Activated naive CD4-positive, alpha-beta T cell treated with Interleukin-2 at 50 U/mL for 16 hours (primary cell): ENCODE measurements at places on chromosomes 11 and 22.
A peak's percentile ranks its signal among the peaks of the same experiment; 100 is the strongest.

GRCh38 chr11:4482445-4482844 lies at the start of gene OR52K1:
Gene OR52K1, plus strand, starts transcription at chr11:4482646. Its CDS starts 6,255 bp downstream, at chr11:4488901.
- DNase-seq, result no peak

- no peak for DNase-seq
Measured at GRCh38 chr22:21051831-21052400, 6.2 kb downstream of the LRRC74B start.

DNA sequence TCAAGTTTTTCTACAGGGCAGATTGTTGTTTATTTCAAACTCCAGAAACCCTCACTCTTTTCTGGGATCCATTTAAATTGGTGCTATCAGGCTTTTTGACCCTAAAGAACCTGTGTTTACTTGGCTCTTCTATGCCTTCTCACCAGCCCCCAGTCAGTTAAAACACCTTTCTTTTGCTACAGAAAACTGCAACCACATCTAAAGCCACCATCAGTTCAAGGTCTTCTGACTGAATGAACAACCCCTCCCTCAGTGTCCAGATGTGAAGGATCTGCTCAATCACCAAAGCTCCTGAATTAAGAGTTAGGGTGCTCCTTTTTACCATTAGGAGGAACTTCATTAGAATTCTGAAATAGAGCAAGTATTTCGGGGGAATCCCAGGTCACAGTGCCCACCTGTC lies 7.0 kb upstream of the GLYATL1B start:
- no peak for DNase-seq

DNA sequence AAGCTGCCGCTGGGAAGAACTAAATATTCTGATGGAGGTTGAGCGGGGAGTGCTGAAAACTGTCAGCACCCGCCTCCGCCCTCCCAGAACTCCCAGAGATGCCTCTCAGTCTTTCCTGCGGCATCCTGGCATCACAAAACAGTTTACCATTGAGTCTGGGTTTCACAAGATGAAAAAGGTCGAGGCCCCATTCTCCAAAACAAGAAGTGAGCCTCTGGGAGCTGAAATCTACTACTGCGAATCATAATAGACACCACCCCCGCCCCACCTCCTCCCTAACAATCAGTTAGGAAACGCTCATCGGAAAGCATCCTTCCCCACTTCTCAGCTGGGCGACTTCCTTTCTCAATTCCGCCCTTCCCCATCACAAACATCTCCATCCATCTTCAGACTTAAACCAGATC lies 1.0 kb downstream of the SUN2 start:
- peak; percentile 45 for DNase-seq

GRCh38 chr11:134017511-134018430 lies 51.1 kb upstream of the JAM3 start:
- no peak for DNase-seq

GRCh38 chr22:29883775-29884097 lies 762 bp downstream of the MTMR3 start:
- DNase-seq, result no peak

DNA sequence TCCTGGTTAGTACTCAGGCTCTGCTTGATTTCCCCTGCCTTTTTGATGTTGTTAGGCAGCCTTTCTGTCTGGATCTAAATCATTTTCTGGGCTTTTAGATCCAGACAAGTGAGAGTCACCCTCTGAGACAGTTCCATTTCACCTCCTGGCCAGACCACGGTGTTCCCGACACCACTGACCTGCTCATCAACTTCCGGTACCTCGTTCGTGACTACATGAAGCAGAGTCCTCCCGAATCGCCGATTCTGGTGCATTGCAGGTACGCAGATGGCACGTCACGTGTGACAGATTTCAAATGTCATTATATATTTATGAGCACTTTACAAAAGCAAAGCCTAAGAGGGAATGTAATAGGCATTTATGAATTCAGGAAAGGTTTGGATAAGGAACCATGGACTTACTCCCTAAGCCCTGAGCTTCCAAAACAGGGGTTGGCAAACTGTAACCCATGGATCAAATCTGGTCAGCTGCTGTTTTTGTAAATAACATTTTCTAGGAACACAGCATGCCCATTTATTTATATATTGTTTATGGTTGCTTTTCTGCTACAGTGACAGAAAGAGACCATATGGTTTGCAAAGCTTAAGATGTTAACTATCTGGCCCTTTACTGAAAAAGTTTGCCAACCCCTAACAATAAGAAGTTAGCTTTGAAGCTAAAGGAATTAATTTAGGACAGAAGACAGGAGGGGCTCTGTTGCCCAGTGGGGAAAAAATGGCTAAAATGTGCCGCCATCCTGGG lies 53.1 kb upstream of the OR4B1 start:
- no peak for DNase-seq

DNA sequence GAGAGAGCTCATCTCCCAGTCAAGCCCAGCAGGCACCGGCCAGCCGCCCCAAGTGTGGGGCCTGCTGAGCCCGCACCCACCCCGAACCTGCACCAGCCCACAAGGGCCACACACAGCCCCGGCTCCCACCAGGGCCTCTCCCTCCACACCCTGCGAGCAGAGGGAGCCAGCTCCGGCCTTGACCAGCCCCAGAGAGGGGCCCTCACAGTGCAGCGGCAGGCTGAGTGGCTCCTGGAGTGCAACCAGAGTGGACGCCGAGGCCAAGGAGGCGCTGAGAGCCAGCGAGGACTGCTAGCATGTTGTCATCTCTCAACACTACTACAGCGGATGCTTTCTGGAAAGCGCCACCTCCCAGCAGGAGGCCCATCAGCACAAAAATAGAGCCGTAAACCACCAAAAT lies 10.9 kb downstream of the DEFB108B start:
- DNase-seq, result no peak

DNA sequence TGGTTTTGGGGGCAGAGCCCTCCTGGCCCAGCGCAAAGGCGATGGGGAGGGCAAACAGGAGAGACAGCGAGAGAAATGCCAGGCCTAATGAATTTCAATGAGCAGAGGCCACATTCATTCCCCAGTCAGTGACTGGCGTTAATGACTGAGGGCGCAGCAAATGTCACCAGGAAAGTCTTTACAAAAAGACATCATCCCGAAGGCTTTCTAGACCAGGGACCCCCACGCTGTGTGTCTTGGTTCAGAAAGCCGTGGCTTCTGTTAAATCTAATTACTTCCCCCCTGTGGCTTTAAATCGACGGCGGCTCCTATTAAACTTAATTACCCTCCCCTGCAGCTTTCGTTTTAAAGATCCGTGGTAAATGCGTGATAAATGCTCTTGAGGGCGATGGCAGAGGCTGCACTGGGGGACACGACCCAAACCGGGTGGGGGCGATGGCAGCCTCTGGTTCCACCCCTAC lies 1.6 kb upstream of the FGF19 start:
- DNase-seq, result no peak

- DNase-seq, result no peak
Measured at GRCh38 chr11:76348348-76348747, 32.6 kb downstream of the THAP12 start.

DNA sequence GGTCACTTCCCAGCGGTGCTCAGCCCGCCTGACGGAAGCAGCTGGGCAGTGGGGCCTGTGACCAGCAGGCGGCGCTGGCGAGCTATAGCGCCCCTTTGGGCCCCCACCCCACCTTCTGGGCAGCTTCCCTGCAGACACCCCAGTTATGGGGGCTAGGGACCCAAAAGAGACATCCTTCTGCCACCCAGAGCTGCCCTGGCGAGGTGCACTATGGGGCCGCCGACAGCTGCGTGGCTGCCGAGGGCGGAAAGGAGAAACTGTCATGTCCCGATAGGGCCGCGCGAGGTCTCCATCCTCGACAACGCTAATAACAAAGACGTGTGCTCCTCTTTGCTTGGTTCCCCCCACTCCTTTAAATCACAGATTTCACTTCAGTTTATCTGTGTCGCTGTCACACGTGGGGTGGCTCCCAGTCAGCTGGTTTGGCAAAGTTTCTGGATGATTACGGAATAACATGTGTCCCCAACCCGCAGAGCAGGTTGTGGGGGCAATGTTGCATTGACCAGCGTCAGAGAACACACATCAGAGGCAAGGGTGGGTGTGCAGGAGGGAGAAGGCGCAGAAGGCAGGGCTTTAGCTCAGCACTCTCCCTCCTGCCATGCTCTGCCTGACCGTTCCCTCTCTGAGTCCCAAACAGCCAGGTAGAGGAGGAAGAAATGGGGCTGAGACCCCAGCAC lies 673 bp upstream of the MYO7A start:
- peak; percentile 61 for DNase-seq

DNA sequence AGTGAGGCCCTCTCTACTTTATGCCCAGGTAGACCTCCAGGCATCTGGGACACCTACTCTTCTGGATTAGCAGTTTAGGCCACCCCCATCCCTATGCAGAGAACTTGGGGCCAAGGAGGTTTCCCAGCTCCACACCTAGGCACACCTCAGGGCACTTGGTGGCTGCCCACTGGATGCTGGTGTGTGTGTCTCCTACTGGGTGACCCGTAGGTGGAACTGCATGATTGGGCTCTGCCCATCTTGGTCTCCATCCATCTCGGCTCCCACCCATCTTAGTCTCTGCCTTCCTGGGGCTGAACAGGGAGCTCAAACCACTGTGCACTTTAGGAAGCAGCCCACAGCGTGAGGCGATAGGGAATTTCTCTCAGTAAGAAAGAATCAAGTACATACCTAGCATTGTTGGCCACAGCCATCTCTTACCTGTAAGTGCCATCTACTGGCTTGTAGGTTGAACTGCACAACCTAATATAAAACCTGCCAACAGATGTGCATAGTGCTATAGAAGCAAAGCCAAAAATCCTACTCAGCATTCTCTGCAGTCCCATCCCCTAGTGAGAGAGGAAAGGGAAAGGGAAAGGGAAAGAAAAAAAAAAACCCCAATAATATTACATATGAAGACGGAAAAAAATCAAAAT lies 61.6 kb upstream of the PTPN5 start:
- no peak for DNase-seq

DNA sequence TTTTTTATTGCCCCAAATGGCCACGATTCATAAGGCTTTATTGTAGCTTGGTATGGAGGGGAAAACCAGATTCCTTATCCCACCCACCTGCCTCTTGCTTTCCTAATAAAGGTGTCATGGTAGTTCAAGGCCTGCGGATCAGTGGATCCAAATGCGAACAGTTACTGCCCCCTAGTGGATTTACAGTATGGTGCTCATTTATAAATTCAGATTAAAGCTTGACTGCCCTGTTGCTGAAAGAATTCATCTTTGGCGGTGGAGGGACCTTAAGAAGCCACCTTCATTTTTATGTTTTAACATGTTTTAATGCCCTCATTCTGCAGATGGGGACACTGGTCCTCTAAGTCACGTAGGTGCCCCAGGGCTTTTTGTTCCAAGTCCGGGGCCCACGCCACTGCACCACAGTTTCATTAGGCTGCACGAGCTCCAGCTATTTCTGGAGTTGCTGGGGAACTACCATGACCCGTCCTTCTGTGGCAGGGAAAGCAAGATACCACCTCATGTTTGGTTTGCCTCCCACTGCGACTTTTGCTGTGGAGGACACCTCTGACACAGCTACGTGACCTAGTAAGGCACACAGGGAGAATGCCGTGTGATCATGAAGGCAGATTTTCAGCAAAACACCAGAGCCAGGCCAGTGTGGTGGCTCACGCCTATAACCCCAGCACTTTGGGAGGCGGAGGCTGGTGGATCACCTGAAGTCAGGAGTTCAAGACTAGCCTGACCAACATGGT lies 15.6 kb upstream of the INCENP start:
- DNase-seq, result peak; percentile 22

DNA sequence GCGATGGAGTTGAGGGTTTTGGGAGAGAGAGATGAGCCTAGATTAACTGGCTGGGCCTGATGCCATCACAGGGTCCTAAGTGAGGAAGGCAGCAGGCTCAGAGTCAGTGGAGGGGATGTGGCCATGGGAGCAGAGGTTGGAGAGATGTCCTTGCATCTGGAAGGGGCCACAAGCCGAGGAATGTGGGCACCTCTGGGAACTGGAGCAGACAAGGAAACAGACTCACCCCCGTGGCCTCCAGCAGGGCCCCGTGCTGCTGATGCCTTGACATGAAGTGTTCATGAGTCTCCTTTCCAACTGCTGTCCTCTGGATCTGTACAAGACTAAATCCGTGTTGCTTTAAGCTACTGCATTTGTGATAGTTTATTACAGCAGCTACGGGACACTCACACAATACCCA lies 49.2 kb downstream of the SHISAL1 start:
- DNase-seq, result no peak

GRCh38 chr11:72244060-72244360 lies at the start of gene PHOX2A:
Gene PHOX2A, minus strand, starts transcription at chr11:72244176. Its CDS starts 172 bp downstream, at chr11:72244004.
- DNase-seq, result no peak

GRCh38 chr11:9379041-9379440 lies 5.4 kb upstream of the IPO7 start:
- no peak for DNase-seq

DNA sequence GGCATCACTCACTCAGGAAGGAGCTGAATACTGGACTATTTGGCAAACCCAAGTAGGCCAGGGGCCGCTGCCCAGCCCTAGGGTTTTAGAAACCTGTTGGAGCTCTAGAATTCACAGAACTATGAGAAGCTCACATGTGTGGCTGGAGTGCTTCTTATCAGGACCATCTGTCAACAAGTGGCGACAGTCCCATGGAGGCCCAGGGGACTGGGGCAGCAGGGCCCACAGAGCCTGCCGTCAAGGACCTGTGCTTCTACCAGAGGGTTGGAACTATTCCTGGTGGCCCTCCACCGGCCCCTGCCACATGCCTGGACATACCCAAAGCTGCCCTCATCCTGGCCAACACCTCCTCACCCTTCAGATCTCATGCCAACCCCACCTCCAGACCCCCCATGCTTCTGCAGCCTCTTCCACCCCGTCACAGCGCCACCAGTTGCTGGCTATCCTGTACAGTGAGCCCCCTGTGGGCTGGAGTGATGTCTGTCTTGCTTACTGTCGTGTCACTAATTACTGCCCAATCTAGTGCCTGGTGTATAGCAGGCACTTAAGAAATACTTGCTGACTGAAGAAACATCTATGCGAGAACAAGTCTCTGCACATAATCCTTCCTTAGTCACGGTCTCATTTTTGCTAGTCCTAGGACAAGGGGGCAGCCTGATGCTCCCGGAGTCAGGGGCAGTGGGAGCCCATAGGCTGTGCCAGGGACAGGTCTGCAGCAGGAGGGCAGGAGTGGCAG lies 27.2 kb upstream of the RASL10A start:
- DNase-seq, result no peak

DNA sequence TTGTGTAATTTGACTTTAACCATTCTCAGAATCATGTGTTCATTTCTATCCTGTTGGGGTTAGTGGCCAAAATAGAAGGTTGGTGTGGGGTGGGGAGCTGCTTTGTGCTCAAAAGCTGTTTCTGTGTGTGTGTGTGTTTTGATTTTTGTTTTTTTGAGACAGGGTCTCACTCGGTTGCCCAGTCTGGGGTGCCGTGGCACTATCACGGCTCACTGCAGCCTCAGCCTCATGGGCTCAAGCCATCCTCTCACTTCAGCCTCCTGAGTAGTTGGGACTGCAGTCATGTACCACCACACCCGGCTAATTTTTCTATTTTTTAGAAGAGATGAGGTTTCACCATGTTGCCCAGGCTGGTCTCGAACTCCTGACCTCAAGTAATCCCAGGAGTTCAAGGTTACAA lies 18.1 kb upstream of the AIFM3 start:
- no peak for DNase-seq
